ENCODE measurements at places on chromosomes 6 and 20.

DNA sequence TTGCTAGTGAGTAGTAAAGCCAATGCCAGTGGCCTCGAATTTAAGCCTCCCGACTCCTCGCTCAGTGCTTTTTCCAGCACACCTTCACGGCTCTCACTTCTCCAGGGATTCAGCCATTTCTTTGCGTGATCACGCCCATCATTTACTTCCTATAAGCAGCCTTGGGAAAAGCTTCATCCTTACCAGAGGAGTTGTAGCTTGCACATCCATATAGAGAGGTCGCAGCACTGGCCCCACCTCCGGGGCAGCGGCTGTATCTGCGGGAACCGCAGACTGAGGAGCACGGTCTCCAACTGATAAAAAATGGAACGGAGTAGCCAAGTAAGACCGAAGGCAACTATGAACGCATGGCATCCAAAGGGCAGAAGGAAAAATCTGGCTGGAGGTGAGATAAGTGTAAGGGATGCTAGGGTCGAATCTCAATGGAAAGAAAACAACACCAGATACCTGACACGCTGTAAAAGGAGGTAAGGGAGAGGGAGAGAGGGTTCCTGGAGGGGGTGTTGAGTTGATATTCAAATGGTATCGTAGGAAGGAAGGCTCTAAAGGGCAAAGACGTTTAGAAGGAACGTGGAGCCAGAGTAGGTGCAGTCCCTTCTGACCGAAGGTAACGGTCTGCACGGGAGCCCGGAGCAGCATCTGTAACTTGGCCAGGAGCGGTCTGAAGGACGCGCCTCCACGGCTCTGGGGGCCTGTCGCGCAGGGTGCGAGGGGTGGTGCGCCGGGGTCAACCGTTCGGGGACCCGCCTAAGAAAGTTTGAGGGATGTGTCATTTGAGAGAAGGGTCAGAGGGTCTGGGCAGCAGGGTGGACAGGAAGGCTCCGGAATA, 640 bp downstream of the NFS1 start:
- DNase-seq: no peak

DNA sequence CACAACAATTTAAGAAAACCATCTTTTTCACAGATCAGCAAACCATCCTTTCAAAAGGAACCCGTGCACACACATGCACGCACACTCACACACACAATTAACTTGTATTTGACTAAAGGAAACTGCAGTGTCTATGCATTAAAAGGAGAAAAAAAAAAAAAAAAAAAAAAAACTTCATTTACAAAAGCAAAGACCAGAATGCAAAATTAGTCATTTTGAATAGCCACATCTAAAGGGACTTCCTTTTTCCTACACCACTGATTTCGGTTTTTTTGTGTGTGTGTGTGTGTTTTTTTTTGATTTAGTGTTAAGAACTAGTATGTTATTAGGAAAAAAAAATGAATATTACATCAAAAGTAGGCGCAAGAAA, 6.3 kb downstream of the ZMYND8 start:
- no peak for DNase-seq

GRCh38 chr6:129073691-129074395, 190.9 kb downstream of the LAMA2 start:
- DNase-seq: no peak

GRCh38 chr6:12648171-12648570, 68.4 kb upstream of the PHACTR1 start:
- DNase-seq: no peak

DNA sequence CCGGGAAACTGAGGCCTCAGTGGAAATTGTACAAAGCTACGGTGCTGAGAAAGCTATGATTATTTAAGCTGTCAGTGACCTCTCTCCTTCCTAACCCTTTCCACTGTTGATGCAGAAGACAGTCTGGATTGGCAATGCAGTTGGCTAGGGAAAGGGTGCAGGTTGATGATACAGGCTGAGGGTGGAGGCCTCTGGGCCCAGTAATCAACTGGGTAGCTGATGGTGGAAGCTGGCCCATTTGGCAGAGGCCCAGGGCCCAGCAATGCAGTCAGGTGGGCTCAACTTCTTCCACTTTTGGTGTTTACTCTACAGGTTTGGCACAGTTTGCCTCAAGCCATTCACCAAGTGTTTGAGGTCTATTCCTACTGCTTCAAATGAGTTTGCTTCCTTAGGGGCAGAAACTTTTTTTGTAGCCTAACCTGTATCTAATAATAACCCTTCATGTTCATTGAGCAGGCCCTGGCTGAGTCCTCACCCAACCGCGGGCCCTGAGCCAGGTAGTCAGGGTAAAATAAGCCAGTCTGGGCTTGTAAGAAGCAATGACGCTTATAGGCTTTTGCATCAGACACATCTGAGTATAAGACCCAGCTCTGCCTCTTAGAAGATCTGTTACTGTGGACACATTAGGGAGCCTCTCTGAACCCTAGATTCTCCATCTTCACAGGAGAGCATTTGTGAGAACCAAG, 12.1 kb downstream of the BCL2L1 start:
- DNase-seq: no peak

DNA sequence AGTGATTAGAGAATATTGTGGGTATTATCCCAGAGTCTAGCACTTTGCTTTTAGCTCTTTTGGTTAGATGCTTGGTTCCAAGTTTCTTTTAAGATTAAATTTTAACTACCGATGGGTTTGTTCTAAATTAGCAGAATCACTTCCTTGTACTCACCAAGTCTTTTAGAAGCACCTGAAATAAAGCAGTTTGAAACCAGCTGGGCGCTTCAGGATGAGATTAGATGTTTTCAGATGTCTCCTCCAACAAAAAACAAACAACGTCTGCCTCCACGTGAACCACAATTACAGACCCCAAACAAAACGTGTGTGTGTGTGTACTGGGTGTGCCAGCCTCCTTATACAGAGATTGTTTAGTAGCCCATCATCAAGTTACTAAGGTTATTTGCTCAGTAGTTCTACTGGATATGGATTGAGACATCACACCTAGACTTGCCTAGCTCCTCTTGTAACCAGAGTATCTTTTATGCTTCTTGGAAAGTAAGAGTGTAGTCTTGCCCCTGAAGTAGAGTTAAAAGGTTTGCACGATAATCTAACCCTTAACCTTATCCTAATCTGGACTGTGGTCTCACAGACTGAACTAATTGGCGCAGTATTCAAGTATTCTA, 2.3 kb downstream of the DSTN start:
- DNase-seq: no peak

GRCh38 chr20:52439375-52439774, 247.8 kb upstream of the ZFP64 start:
- no peak for DNase-seq

GRCh38 chr6:159404296-159404695, 235.1 kb downstream of the FNDC1 start:
- DNase-seq: no peak

DNA sequence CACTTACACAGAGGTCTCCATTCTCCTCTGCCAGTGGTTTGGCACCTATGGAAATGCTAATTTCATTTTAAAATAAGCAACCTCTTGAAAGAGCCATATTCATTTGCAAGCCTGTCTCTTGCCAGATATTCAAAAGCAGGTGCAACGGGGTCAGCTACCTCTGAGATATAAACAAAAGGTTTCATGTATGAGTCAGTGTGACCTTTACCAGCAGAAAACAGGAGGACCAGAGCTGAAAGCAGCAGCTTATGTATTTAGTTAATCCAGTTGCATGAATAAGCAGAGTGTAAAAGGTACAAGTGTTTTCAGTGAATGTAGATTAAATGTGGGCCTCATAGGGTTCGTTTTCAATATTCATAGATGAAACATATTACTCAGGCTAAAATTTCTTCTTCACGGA, 56.0 kb downstream of the TENT5A start:
- DNase-seq: no peak

DNA sequence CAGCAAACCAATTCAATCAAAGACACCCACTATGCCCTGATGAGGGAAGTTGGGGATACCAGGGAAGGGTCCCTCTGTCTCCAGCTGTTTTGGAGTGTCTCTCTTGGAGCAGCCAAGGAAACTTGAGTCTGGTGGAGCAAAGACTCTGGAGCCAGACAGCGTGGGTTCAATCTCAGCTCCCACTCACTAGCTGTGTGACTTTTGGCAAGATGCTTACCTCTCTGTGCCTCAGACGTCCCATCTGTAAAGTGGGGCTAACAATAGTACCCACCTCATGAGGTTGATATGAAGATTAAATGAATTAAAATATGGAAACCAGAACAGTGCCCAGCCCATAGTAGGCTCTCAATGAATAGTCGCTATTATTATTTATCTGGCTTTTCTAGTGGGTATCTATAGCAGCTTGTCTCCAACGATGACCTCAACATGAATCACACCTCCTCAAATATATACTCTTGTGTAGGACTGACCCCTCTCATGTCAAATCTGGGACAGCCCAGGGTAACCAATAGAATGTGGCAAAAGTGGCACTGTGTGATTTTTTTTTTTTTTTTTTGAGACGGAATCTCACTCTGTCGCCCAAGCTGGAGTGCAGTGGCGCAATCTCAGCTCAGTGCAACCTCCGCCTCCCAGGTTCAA, 99.2 kb upstream of the FOXP4 start:
- DNase-seq: no peak

Measured in memory B cell (primary cell).